ENCODE measurements at places on chromosomes 3 and 15.

DNA sequence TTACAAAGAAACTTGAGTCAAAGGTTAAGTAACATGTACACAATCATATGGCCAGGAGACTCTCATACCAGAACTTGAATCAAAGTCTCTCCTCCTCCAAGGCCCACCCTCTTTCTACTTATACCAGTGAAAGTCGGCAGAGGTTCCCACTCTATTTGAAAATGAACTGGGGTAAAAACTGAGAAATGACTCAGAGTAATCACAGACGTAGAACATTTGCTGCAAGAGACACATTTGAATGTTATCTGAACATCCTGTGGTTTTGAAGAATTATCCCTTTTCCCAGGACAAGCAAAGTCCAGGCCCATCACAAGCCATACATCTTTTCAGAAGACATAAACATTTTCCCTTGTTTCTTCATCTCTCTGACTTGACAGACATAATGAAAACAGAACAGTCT lies 55.8 kb downstream of the SHOX2 start:
- DNase-seq = no peak

GRCh38 chr3:134419214-134419959 lies 45.1 kb upstream of the AMOTL2 start:
- no peak for DNase-seq

DNA sequence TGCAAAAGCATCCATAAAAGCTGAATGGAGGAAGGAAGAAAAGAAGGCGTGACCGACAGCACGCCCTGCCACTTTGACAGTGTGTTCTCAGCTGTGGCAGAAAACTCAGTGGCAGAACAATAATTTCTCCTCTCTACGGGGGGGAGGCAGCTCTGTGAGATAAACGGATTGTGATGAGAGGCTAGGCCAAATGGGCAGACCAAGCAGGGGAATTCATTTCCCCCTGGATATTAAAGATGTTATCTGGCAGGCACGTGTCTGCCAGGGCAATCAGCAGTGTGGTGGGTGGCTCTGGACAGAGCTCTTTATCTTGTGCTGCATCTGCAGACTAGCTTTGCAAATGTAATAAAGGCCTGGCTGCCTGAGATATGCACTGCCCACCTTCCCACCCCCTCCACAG lies 1.9 kb upstream of the RMDN3 start:
- DNase-seq = no peak

- DNase-seq = no peak
Measured at GRCh38 chr3:178156301-178156700, 379.9 kb upstream of the KCNMB2 start.

- DNase-seq = no peak
Measured at GRCh38 chr3:136255672-136256406, 5.7 kb downstream of the PCCB start.

DNA sequence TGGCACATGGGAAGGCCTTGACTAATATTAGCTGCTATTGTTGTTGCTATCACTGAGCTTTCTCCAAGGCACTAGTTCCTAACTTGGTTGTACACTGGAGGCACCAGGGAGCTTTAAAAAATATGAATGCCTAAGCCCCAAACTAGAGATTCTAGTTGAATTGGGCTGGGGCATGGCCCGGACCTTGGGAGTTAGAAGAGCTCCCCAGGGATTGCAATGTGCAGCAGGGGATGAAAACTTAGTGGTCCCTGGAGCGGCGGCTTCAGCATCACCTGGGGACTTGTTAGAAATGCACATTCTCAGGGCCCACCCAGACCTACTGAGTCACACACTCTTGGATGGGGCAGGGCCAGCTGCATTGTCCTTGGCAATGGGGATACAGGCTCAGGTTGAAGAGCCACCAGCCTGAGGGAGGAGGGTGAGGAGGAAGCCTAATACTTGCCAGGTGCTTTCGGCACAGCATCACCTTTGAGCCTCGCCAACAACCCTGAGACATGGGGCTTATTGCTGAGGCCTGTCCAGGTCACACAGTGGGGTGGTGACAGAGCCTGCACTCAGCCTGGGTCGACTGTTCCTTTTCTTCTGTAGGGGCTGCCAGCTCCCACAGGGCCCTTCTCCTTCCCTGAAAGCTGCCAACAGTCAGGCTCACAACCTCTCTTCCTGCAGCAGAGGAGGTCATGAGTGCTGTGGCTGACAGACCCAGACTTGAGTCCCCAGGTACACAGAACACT lies 84.5 kb downstream of the ATP2B2 start:
- DNase-seq = no peak

DNA sequence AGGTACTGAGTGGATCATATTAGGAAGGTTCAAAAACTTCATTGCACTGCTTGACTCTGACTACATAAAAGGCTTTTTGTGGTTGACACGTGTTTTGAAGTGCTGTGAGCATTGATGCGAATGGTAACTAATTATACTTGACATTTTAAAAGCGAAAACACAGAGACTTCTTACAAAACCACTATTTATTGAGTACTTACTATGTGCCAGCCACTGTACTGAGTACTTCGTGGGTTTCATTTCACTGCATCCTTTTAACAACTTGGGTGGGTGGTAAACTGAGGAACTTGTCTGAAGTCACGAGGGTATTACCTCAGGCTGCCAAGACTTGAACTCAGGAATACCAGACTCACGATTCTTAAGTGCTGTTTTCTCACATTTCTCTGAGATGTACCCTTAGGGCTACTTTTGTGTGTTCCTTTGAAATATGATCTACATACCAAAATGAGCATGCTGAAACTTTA lies 45.3 kb upstream of the PPP4R2 start:
- no peak for DNase-seq

DNA sequence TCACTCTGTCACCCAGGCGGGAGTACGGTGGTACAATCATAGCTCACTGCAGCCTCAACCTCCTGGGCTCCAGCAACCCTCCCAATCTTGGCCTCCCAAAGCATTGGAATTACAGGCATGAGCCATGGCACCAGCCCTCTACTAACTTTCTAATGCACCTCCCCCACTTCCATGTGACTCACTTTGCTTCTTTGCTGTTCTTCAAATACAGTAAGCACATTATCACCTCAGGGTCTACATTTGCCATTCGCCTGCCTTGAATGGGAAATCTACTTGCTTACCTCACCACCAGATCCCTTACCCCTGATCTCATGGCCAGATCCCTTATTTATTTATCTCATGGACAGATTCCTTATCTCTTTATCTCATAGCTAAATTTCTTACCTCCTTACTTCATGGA lies 235.3 kb downstream of the KCNMB2 start:
- no peak for DNase-seq

- no peak for DNase-seq
Measured at GRCh38 chr3:45535665-45536064, 58.9 kb upstream of the LIMD1 start.

- DNase-seq = no peak
Measured at GRCh38 chr15:67731112-67731721, 94.1 kb upstream of the SKOR1 start.

DNA sequence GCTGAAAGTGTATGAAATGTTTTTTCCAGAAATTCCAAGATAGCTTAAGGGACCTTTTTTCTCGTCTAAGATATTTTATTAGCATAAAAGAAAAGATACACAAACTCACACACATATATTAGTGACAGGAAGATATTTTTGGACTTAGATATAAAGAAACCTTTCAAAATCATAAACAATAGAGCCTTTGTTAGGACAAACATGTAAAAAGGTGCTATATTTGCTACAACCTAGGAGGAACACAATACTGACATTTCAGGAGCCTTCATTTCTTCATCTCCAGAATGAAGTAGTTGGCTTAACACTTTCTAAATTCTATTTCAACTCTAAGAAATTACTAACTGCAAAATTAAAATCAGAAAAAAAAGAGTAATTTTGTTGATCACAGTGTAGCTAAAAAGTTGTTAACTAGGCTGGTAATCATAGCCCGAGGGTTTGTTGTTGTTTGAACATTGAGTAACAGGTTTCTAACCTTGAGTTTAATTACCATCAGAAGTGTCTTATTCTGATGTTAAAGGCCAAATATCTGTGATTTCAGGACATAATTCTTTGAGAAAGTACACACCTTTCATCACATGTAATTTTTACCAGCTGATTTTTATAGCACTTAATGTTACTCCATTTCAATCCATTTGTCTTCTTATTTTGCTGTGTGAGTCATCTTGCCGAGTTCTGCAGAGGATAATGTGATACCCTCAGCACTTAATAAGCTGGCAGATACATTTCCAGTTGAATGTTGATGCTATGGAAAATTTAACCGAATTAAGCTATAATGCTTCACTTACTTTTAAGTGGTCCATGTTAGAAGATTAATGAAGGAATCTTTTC lies 97.3 kb downstream of the MBNL1 start:
- DNase-seq = no peak

DNA sequence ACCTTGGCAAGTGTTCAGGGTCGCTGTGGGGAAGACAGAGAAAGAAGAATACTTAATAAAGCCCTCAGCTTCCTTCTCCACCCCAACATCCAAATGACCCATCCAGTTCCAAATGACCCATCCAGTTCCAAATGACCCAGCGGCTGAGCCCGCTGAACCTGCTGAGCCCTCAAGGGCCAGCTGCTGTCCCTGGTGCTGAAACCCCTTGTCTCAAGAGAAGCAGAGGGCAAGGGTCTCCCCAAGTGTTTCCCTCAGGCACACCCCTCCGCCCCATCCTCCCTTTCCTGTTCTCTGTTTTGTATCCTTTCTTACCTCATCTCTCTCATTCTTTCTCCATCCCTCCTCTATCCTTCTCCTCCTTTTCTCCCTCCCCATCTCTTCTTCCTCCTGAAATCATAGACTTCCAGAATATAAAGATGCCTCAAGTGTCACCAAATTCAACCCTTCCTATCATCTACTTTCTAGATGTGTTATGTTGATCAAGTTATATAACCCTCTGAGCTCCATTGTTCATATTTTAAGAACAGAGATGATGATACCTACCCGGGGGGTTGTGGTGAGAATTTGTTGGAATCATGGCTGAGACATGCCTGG lies 29.0 kb downstream of the CCDC33 start:
- DNase-seq = no peak

DNA sequence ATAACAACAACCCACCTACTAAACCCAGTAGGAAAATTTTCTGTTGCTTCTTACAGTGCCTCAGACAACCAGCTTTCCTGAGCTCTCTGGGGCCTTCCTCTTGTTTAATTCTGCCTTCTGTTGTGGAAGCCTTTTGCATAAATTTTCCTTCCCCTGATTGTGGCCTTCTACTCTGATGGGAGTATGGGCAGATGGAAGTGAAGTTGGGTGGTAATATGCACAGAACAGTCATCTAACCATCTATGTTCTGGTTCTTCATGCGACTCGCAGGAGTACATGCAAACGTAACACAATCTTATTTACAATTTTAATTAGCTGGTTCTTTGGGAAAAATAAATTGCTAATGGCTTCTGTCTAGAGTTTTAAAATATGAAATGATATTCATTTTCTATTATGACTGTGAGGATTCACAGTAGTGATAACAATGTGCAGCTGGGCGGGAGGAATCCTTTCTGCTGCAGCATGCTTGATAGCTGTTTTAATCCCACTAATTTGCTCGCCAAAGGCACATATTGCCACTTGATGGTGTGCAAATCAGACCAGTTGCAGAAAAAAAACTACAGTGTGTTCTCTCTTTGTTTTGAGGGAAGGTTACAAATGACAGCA lies 311.5 kb upstream of the ROPN1 start:
- no peak for DNase-seq

DNA sequence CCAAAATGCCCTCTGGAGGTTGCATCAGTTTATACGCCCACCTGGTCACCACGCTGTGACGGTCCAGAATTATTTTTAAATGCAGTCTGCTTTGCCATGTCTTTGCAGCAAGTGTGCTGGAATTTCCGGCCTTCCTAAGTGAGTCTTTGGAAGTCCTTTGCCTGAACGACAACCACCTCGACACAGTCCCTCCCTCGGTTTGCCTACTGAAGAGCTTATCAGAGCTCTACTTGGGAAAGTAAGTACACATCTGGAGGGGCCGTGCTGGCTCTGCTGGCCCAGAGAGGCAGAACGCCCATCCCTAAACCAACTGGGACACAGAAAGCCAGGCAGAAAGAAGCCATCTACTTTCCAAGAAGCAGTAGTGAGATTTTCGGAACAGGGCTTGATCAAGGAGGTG lies 101.8 kb downstream of the LRRK1 start:
- DNase-seq = no peak

DNA sequence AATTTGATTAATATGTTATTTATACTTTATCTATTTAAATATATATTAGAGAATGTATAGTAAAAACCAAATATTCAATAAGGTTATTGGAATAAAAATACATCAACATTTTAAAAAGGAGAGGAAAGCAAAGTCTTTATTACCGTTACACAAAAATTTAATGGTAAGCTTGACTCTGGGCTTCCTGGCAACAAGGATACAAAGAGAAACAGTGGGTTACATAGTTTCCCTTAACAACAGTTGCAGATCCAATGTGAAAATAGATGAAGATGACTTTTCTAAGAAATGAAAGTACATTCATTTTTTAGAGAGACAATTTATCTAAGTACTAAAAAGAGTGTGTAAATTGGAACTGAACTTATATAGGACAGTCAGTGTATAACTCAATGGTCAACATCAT lies 6.0 kb upstream of the PHLDB2 start:
- no peak for DNase-seq

- DNase-seq = no peak
Measured at GRCh38 chr3:25657293-25657692, 7.4 kb downstream of the TOP2B start.

- DNase-seq = no peak
Measured at GRCh38 chr15:70064441-70064840, 33.3 kb downstream of the TLE3 start.

GRCh38 chr15:69060041-69060481 lies 45.6 kb downstream of the NOX5 start:
- no peak for DNase-seq

GRCh38 chr3:172546105-172546504 lies 22.9 kb upstream of the TNFSF10 start:
- DNase-seq = no peak

- DNase-seq = no peak
Measured at GRCh38 chr15:50873935-50874361, 34.5 kb upstream of the AP4E1 start.

- no peak for DNase-seq
Measured at GRCh38 chr3:160402221-160403027, 3.0 kb downstream of the SMC4 start.

DNA sequence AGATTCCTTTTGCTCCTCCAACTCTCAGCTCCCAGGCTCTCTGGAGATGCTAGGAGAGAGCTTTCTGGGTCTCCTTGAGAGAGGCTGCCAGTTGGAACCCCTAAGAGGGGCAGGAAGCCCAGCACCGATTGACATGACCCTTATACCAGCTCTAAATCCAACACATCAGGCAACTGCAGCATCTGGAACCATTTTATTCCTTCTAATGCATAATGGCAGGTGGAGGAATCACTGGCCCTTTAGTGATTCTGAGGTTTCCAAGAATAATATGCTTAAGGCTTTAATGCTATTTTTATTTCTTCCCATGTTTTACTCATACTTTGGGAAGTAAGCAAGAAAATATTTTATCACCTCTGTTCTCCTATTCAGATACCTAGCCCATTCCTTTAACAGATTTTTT lies 60.3 kb upstream of the TEX264 start:
- no peak for DNase-seq

GRCh38 chr3:149058198-149058597 lies 28.1 kb downstream of the HLTF start:
- no peak for DNase-seq

DNA sequence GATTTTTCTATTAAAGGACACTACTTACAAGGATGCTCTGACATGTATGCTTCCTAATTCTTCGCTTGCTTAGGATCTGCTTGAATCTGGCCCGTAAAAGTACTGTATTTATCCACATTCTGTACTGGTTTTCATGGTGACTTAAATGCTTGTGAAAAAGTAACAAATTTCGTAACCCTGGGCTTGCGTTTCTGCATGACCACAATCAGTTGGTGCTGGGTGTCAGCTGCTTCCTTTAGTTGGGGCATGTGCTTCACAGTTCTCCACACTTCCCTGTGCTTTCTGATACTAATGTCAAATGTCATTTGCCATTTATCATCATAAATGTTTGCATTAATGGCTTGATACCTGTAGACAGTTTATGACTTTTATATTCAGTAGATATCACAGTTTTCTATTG lies 218.4 kb upstream of the MLF1 start:
- DNase-seq = no peak

Measured in CD4-positive, alpha-beta T cell treated with Interleukin-1 beta for 1 hour (primary cell).